Activated CD4-positive, alpha-beta memory T cell treated with anti-CD3 and anti-CD28 coated beads, Interleukin-2, amount 10 ng/mL, durations not matched to agents 7 days and 5 days (primary cell): ENCODE measurements at places on chromosomes 7 and 10.

DNA sequence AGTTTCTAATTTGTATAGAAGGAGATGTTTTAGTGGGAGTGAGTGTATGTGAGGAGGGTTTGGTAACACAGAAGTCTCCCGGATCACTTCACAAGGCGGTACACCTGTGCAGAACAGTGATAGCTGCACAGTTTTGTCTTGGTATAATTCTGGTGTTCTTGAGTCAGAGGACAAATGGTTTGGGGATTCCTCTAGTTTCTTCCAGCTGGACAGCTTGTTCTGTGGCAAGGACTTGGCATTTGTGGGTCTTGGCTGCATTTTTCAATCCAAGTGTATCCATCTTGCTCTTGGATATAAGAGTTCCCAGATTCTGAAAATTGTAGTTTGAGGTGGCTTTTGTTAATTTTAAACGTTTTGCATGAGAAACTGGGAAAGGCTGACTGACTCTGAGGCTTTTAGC lies 135.7 kb downstream of the AHR start:
- H3K4me3 ChIP-seq, result no peak overlapping the region
- peaks cover 5% of the 10 kb centered on the region for H3K4me1 ChIP-seq
- H3K27me3 ChIP-seq, result peaks cover 7% of the 10 kb centered on the region
- no peak for DNase-seq
- no peak overlapping the region for H3K27ac ChIP-seq
- H3K36me3 ChIP-seq, result no peaks in the 10 kb centered on the region

DNA sequence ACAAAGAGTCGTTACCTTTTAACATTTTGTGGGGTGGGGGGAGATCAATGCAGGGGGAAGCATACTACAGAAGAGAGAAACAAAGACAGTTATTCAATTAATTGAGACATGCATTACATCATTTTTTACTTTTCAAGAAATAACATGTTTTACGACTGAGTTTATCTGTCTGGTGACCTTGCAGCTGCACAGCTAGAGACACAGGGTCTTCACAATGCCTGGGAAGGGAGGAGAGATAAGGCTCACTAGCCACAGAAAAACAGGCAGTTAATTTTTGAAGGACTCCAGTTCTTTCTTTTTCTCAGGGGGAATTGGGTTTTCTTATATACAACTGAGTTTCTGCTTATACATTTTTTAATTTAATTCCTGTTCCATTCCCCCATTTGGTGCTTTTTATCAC lies 30.1 kb downstream of the ZPBP start:
- no peaks in the 10 kb centered on the region for H3K36me3 ChIP-seq
- H3K27me3 ChIP-seq, result peaks cover 19% of the 10 kb centered on the region
- H3K4me1 ChIP-seq, result no peaks in the 10 kb centered on the region
- DNase-seq, result no peak

- no peak overlapping the region for H3K4me3 ChIP-seq
- no peaks in the 10 kb centered on the region for H3K36me3 ChIP-seq
- H3K4me1 ChIP-seq, result no peaks in the 10 kb centered on the region
- H3K27me3 ChIP-seq, result peaks cover 14% of the 10 kb centered on the region
- no peak for DNase-seq
- H3K27ac ChIP-seq, result no peak overlapping the region
These were observed 51.4 kb upstream of the AMPH start for GRCh38 chr7:38682606-38683005.

- H3K4me1 ChIP-seq, result no peaks in the 10 kb centered on the region
- no peak for DNase-seq
- no peak overlapping the region for H3K4me3 ChIP-seq
- no peak overlapping the region for H3K27ac ChIP-seq
These were observed 435.5 kb downstream of the TCERG1L start for GRCh38 chr10:130875897-130876472.

DNA sequence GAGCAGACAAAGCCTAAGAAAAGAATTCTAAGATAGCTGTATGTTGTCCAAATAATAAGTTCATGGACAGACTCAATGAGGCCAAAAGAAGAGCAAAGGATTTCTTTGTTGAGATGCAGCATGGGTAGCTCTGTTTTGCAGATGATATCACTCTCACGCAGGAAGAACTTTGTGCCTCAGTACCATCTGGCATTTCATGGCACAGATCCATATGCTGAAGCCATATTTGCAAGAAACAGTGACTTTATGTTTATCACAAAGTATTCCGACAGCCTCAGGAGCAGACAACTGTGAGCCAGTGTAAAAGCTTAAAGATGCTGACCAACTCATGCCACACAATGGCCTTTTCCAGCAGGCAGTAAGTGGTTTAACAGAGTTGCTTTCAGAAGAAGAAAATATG lies 45.5 kb upstream of the RNF148 start:
- no peak overlapping the region for H3K27ac ChIP-seq
- H3K4me1 ChIP-seq, result no peaks in the 10 kb centered on the region

DNA sequence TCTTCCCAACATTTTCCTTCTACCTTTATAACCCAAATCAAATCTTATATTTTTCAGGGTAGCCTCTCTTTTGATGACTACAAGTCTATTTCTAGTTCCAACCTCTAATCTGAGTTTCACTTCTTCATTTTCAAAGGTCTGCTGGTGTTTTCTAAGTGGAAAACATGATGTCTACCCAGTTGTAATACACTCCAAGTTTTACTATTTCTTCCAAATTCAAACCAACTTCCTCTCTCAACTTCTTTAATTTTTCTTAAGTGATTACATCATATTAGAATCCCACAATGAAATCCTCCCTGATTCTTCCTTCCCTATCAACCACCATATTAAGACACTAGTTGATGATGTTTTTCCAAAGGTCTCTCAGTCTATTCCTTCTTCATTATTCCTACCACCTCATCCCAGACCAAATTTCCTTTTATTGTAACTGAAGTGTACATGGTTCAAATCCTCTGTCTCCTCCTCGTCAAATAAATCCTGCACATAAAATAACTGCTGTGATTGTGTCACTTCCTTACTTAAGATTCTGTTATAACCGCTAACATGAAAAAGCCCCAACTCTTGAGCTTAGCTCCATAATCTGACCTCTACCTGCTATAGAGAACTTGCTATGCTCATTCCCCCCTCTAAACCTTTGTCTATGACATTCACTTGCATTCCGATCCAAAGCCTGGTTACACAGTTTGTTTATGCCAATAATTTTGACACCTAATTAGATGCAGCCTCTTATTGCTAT lies 12.7 kb downstream of the TAS2R38 start:
- no peak overlapping the region for H3K27ac ChIP-seq
- no peaks in the 10 kb centered on the region for H3K4me1 ChIP-seq
- no peaks in the 10 kb centered on the region for H3K27me3 ChIP-seq
- H3K4me3 ChIP-seq, result no peak overlapping the region

DNA sequence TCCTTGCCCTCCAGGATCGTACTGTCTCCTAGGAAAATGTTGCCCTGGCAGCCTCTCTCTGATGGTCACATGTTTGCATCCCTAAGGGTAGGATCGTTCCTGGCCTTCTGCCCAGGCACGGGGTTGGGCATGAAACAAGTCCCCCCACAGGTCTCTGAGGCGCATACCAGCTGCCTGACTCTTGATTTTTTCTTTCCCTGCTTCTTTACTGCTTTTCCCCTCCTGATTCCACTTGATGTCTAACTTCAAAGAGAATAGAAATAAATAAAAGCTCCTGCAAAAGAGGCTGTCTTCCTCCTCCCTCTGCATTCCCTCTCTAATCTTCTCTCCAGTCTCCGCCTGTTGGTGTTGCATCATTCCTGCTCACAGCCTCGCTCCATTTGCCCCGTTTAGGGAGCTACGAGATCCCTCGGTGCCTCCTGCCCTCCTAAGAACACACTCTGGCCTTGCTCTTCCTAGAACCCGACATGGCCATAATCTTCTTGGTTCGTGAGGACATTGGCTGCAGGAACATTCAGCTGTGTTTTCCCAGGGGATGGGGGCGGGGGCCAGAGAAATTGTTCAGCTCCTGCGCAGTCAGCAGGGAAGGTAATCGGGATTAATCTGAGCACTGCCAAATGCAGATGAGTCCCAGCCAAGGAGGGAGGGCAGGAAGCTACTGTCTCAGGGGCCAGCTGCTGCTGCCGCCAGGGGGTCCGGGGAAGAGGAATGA lies 26.0 kb downstream of the LEP start:
- H3K27me3 ChIP-seq, result peaks cover 27% of the 10 kb centered on the region
- no peaks in the 10 kb centered on the region for H3K4me1 ChIP-seq
- no peaks in the 10 kb centered on the region for H3K36me3 ChIP-seq
- H3K27ac ChIP-seq, result no peak overlapping the region
- no peak overlapping the region for H3K4me3 ChIP-seq

DNA sequence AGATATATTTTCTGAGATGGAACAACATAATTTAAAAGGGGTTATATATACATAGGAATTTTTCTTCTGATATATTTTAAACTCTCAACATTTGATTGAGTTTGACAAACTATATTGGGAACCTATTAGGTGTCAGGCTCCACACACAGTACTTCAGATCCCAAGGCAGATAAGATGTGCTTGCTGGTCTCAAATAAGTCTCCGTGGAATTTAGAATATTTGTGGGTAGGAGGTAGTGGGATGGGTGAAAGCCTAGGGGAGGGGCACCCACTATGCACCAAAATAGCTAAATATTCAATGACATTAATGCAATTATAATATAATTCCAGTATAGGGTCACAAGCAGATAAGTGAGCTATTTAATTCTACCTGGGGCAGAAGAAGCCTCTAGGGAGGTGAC lies 81.5 kb downstream of the ARL4A start:
- no peaks in the 10 kb centered on the region for H3K27me3 ChIP-seq
- DNase-seq, result no peak
- no peaks in the 10 kb centered on the region for H3K4me1 ChIP-seq
- no peak overlapping the region for H3K27ac ChIP-seq
- H3K4me3 ChIP-seq, result no peak overlapping the region

DNA sequence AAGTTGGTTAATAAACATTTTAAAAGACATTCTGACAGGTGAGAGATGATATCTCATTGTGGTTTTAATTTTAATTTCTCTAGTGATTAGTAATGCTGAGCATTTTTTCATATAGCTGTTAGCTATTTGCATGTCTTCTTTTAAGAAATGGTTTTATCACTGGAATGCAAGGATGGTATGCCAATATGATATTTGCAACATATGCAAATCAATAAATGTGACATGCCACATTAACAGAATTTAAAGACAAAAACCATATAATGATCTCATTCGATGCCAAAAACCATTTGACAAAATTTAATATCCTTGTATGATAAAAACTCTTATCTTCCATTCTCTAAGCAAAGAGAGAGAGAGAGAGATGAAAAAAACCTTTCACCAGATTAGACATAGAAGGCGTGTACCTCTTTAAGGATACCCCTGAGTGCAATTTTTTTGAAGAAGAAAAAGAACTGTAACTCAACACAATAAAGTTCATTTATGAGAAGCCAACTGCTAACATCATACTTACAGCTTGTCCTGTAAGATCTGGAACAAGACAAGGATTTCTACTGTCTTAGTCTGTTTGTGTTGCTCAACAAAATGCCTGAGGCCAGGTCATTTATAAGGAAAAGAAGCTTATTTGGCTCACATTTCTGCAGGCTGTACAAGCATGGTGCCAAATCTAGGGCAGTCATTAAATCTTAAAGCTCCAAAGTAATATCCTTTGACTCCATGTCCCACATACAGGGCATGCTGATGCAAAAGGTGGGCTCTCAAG lies 39.7 kb upstream of the ZMYND11 start:
- no peak overlapping the region for H3K4me3 ChIP-seq
- H3K36me3 ChIP-seq, result peaks cover 6% of the 10 kb centered on the region
- no peak for DNase-seq
- H3K27ac ChIP-seq, result no peak overlapping the region

DNA sequence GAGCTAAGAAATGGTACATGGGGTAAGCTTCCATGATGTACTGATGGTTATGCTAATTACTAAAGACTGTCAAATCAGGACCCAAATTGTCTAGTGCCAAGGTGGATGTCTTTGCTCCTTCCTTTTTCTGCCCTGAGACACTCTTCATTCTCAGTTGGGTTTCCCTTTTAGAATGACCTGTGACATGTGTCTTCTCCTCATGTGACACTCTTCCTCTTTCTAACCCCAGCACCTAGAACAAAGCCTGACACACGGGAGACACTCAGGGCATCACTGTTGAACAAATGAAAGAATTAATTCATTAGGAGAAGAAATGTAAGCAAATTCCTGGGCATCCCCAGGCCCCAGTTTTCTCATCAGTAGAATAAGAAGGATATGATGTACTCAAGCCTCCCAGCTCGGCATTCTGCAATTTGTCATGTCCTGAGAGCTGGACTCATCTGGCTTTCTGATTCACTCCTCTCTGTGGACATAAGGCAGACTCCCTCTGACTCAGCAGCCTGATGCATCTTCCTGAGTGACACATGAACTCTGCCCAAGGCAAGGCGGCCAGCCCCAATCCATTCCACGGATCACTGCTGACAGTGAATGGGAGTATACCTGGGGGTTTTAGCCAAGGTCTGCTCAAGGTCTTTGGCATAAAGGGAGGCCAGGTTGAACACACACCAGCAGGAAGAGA lies 473.8 kb downstream of the KCNMA1 start:
- H3K4me1 ChIP-seq, result peaks cover 2% of the 10 kb centered on the region
- DNase-seq, result no peak
- H3K27ac ChIP-seq, result no peak overlapping the region
- H3K36me3 ChIP-seq, result no peaks in the 10 kb centered on the region

DNA sequence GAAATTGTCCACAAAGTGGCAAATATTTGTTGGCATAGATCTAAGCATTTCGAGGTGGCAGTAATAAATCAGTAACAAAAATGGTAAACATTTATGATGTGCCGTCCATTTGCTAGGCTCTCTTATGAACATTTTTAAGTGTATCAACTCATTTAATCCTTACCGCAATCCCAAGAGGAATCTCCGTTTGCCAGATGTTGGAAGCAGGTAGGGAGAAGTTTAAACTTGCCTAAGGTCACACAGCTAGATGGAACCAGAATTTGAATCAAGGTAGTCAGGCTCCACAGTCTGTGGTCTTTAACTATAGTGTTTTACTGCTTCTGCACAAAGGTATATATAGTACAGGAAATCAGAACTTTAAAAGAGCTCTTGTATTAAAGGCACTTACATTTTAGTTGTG lies 2.6 kb downstream of the MKLN1 start:
- no peak overlapping the region for H3K27ac ChIP-seq
- DNase-seq, result no peak
- H3K4me1 ChIP-seq, result peaks cover 47% of the 10 kb centered on the region

- H3K27me3 ChIP-seq, result peaks cover 2% of the 10 kb centered on the region
These were observed 227.9 kb upstream of the PRSS58 start for GRCh38 chr7:142485617-142486226.

DNA sequence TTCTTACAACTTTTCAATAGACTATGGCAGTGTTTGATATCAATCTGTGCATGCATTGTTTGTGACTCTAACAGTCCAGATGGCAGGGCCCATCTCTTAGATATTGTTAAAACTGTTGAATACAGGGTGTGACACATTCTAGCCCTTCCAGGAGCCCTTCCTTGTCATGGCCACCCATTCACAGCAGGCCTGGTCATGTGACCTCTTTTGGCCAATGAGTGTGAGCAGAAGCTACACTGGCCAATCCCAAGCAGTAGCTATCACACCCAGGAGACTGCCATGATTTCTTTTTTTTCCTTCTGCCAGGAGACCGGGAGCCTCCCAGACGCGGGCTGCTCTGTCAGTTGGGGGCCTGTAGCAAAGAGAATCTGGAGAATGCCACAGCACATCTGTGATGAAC lies 655.4 kb upstream of the MKI67 start:
- no peaks in the 10 kb centered on the region for H3K27me3 ChIP-seq
- no peak overlapping the region for H3K4me3 ChIP-seq
- no peak overlapping the region for H3K27ac ChIP-seq
- DNase-seq, result no peak

- H3K27ac ChIP-seq, result peak overlapping the region; percentile 53
- peaks cover 12% of the 10 kb centered on the region for H3K36me3 ChIP-seq
- DNase-seq, result peak; percentile 61
- H3K4me3 ChIP-seq, result peak overlapping the region; percentile 33
- H3K4me1 ChIP-seq, result peaks cover 5% of the 10 kb centered on the region
These were observed 9.4 kb downstream of the NXPH1 start for GRCh38 chr7:8442814-8443304.

- no peak overlapping the region for H3K4me3 ChIP-seq
- DNase-seq, result no peak
- peaks cover 36% of the 10 kb centered on the region for H3K27me3 ChIP-seq
- no peaks in the 10 kb centered on the region for H3K4me1 ChIP-seq
- H3K27ac ChIP-seq, result no peak overlapping the region
These were observed 158.0 kb upstream of the NPVF start for GRCh38 chr7:25386311-25386744.
